ENCODE measurements at places on chromosomes 12 and 14.

DNA sequence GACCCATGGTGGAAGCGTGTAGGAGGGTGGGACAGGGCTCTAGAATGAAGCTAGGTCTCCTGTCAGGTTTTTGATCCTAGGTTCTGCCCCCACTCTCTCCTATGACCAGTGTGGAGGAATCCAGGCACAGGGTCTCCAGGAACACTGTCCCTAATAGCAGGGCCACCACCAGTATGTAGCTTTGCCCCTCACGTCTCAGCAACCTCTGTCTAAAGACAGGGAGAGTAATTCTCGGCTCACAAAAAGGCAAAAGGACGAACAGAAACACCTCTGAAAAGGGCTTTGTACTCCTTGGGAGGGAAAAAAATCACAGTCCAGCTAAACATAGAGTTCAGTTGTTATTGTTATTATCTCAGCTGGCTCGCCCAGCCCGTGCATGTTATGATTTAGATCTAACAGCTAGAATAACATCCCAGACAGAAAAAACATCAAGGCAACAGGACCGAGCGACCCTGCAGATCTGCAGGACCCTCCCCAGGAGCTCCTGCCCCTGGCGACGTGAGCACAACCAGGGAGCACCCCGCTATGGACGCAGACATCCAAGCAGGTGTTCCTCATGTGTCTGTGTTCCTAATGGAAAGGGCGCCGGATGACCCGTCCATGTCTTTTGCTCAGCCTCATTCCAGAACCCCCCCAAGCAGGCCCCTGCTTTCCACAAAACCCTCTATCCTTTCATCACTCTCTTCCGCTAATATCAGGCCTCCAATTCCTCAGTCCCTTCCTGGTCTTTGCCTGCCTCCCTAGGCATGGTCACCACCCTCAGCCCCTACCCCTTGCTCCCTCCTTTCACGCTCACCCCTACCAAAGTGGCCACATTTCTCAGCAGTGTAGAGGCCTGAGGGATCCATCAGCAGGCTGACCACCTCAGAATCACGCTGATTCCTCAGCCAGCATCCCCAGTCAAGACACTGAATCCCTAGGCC lies 14.2 kb upstream of the SLC6A12 start:
- DNase-seq, result no peak

DNA sequence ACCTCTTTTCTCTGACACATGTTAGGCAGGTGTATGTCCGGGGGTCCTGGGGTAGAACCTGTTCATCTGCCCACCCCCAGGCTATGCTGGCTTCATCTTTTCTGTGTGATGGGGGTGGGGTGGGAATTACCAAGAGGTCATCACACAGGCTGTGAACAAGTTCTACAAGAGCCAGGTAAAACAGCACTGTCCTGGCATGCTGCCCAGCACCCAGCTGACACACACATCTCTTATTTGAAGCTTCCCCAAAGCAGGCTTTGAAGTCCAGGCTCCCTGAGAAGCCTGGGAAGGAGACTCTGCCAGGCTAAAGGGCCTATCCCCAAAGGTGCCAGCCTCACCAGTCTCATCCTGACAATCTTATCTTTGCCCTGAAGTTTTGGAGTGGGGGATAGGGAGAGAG lies 141.1 kb downstream of the ALG10 start:
- no peak for DNase-seq

DNA sequence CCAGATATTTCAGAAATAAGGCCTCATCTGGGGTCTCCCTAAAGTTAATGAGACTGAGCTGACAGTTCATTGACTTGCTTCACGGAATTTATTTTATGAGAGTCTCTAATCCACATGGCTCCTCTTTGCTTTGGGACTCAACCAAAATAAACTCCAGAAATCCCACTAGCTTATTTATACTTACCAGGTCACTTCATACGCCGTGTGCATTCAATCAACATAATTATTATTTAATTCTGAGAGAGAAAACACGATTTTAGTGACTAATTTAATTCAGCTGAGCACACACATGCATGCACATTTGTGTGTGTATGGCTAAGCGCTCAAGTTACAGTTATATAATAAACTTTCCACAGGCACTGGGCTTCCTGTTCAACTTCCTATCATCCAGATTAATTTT lies 333.4 kb upstream of the CCDC196 start:
- no peak for DNase-seq

DNA sequence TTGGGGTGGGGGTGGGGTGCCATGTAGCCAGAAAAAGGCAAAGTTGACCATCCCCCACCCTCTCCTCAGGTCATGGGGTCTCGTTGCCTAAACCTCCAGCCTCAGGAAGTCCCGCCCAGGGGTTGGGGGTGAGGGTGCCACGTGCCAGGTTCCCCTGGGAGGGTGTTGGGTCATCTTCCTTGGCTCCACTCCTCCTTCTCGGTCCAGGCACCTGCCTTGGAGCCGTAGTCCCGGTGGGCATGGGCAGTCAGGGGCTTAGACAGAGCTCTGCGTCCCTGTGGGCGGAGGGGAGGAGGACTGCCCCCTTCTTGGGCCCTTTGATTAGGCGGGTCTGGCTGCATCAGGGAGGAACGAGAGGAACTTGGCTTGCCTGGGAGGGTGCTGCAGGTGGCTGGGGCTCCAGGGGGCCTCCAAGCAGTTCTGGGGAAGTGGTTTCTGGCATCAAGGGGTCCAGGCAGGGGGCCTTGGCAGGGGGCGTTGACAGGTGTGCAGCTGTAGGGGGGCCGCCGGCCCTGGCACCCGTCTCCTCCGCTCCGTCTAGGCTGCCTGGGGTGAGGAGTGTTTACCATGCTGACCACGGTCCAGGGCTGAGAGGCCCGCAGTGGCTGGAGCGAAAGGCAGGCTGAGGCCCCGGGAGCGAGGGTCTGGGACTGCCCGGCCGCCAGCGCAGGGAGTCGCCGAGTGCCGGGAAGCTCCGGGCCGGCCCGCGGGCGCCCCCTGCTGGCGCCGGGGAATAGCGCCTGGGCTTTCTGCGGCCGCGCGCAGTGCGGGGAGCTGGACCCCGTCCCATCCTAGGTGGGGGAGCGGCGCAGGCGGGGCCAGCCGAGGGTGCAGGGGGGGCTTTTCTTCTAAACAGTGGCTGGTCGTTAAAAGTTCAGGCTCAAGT lies 7.9 kb downstream of the SETD1B start:
- DNase-seq, result peak; percentile 65

- no peak for DNase-seq
These were observed 330.7 kb downstream of the CACNA1C start for GRCh38 chr12:2383325-2384028.

- no peak for DNase-seq
These were observed 74.2 kb upstream of the ATP2B1 start for GRCh38 chr12:89782807-89783206.

GRCh38 chr12:109267361-109267760 lies 41.7 kb downstream of the FOXN4 start:
- DNase-seq, result no peak

GRCh38 chr14:57352396-57353170 lies 37.8 kb upstream of the NAA30 start:
- no peak for DNase-seq

GRCh38 chr12:51401900-51402299 lies 10.7 kb upstream of the GALNT6 start:
- no peak for DNase-seq

DNA sequence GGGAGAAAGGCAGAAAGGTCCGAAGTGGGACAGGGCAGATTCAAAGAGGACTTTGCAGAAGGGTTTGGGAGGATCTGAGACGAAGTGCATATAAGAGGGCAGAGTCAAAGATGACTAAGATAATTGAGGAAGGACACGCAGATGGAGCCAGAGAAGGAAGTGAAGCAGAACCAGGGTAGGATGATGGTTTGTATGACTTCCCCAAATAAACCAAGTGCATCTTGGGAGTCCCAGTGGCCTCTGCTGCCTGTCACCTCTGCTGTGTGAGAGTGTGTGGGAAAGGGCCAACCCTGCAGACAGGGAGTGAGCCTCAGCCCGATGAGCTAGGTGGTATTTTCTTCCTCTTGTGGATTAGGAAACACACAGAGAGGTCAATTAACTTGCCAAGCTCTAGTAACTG lies 36.8 kb downstream of the FLVCR2 start:
- no peak for DNase-seq

Data from activated CD4-positive, alpha-beta T cell treated with anti-CD3 and anti-CD28 coated beads, Interleukin-2, Interleukin-4, amounts not matched to agents 100 ng/mL and 50 ng/mL, durations not matched to agents 16 hours and 8 hours (primary cell).